ENCODE measurements at places on chromosomes 5 and 9.

DNA sequence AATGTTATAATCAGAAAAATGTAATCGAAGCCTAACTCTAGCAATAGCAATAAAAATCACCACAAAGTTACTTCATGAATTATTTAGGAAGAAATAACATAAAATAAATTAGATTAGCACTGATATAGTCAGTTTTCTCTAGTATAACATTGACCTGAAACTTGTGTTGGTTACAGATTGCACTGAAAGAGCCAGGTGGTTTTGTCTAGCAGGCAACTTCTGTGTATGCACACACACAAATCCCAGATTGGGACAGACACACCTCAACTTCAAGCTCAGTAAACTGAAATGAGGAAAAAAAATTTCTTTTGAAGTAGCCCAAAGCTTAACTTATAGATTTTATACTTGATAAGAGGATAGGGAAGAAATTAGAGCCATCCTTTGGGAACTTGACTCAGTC is 129.3 kb downstream of the EFNA5 start:
- no peak for DNase-seq

DNA sequence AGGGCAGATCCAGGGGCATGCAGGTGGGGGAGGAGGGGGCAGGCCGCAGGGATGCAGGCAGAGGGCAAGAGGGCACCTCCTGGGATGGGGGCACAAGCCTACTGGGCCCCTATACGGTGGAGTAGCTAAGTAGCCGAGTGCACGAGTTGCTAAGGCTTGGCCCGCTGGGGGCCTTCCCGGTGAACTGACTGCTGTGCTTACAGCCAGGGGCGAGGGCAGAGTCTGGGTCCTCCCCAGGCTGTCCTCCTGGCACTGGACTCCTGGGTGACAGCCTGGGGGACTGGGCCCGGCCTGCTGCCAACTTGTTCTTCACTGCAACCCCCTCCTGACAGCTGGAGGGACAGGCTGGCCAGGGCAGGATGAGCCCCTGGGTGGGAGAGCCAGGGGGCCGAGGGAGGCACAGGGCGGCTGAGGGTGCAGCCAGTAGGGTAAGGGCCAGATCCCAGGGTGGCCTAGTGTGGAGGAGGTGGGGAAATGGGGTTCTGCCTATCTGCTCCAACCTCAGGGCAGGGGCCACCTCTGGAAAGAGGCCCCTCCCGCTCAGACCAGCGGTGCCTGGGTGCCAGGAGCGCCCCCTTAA is 1.7 kb upstream of the EGFL7 start:
- DNase-seq: no peak

- no peak for DNase-seq
Observed at GRCh38 chr5:93304456-93305250, 276.4 kb downstream of the NR2F1-AS1 start.

- DNase-seq: no peak
Observed at GRCh38 chr5:132627470-132627869, 30.5 kb upstream of the IL13 start.

GRCh38 chr5:80442742-80443141 is 34.9 kb downstream of the ZFYVE16 start:
- no peak for DNase-seq

DNA sequence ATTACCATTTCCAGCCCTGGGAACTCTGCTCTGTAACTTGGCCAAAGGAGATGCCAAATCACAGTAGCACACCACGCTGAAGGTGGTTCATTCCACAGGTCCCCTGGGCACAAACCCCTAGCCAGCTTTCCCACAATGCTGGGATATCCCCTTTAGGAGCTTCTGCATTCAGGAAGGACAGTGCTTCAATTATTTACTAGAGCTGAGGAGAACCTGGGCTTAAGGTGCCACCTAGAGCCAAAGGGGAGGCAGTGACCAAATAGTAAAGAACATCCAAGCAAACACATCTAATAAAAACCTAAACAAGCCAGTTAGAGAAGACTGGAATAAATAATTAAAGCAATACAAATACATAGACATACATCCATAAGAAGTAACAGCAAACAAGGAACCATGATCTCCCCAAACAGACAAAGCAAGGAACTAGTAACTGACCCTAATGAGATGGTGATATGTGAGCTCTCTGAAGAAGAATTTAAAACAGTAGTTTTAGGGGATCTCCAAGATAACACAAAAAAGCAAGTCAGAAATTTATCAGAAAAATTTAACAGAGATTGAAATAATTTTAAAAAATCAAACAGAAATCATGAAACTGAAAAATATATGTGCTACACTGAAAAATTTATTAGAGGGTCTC is 14.6 kb downstream of the KIF4B start:
- DNase-seq: no peak

DNA sequence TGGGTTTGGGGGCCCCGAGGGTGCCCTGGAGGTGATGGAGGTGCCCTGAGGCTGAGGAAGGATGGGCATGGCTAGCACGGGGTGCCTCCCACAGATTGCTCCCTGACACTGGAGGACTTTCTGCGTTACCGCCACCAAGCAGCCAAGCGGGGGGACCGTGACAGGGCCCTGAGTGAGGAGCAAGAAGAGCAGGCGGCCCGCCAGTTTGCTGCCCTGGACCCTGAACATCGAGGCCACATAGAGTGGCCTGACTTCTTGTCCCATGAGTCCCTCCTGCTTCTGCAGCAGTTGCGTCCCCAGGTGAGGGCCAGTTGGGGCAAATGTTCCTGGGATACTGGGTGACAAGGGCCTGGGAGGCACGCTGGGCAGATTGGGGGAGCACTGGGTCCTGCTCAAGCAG is 13.1 kb upstream of the DNAJB5 start:
- no peak for DNase-seq

DNA sequence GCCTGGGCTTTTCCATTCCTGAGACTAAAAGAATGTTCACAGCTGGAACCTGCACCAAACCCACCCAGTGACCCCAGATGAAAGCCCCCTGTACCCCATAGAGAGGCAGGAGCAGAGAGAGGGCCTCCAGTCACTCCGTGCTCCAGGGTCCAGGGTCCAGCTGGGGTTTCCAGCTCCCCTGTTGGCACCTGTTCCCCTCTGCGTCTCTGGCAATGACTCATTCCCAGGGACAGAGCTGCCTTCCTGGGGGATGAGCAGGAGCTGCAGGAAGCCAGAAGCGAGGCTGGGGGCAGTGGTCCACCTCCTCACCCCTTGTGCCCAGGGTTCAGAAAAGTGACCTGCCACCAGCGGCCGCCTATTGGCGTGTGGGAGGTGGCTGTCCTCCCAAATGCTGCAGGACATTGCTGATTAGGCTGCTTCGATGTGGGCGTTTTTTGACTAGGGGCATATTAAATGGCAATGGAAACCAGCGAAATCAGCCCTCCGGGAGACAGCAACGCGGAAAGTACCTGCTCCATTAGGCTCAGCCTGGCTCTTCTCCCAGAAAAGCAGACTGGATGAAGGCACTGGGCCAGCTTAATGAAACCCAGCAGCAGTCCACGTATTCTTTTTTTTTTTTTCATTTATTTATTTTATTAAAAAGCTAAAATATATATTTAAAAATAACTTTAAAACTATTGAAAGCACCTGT is 97.4 kb downstream of the DAP start:
- no peak for DNase-seq

- DNase-seq: no peak
Observed at GRCh38 chr9:77284616-77285015, 107.3 kb downstream of the VPS13A start.

- no peak for DNase-seq
Observed at GRCh38 chr9:127850286-127850830, 4.1 kb downstream of the ENG start.

GRCh38 chr9:114125476-114126013 is 26.5 kb upstream of the KIF12 start:
- DNase-seq: no peak

GRCh38 chr5:151223447-151224264 is at the start of gene CCDC69:
CCDC69 (minus strand) TSS chr5:151224092; CDS start chr5:151223970, 122 bp downstream.
- DNase-seq: no peak

- no peak for DNase-seq
Observed at GRCh38 chr5:133635051-133635450, 22.7 kb upstream of the FSTL4 start.

DNA sequence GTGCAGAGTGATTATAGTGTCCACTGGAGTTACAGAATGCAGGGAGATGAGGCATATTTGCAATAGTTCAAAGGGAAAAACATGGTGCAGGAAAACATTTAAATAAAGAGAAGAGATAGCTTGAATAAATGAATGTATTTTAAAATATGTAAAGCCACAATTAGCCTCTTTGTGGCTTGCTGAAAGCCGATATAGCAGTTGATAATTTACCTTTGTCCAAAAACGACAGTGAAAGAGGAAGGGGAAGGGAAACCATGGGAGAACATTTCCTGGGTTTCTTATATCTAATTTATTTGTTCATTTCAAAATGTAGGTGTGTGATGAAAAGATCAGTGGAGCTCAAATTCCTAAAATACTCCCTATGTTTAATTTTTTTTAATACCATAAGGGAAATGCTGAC is 156.1 kb downstream of the DENND1A start:
- no peak for DNase-seq

DNA sequence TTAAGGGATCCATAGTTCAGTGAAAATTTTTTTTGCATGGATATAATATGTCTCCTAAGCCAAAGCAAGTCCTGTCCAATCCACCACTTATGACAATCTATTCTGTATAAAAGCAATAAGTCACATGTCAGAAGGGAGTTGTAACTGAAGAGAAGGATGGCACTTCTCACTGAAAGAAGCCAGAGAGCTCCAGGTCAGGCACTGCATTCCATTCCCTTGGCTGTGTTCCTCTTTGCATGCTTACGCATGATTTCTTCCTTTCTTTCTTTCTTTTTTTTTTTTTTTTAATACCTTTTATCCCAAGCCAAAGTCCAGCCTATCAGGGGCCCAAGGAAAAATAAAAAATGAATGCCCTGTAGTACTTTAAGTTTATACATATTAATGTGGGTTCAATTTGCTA is 39.8 kb downstream of the MAMDC2 start:
- DNase-seq: no peak

- DNase-seq: peak; percentile 50
Observed at GRCh38 chr5:174910245-174910737, 185.9 kb downstream of the MSX2 start.

DNA sequence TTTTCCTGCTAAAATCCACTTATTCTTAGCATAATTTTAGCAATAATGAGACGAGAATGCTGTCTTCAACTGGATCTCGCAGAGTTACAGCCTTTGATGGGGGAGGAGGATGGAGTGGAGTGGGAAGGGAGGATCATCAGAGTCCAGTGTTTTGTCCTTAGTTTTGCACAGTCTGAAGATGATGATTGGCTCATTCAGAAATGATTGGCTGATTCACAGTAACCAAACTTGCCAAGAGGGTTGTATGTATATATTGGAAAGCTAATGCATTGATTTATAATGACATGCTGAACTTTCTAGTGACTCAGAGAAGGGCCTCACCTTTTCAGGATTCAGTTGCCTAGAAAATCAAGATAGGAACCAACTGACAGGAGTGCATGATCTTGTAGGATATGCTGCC is 448.0 kb downstream of the CCDC171 start:
- DNase-seq: no peak

DNA sequence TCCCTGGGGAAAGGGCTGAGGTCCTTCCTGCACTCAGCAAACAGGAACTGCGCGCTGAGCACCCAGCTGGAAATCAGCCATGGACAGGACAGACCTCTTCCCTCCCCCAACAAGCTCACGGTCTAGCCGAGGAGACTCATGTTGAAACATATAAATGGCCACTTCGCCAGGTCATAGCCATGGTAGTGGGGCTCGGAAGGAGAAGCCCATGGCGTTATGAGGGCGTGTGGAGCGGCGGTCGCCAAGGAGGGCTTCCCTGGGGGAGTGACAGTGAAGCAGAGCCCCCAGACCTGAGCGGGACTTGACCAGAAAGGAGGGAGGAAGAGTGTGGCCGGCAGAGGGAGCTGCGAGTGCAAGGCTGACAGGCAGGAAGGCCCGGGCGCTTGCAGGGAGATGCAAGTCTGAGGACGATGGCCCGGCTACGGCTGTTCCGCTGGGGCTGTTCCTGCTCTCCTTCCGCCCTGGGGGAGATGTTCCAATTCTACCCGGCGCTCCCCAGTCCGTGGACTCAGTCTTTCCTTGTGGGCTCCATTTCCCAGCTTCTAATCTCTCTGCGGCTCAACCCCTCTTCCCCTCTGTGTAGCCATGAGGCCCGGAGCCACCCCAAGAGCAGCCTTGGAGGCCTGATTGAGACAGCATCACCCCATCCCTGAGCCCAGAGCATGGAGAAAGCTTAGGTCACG is 43.9 kb upstream of the PRRC2B start:
- DNase-seq: peak; percentile 79

DNA sequence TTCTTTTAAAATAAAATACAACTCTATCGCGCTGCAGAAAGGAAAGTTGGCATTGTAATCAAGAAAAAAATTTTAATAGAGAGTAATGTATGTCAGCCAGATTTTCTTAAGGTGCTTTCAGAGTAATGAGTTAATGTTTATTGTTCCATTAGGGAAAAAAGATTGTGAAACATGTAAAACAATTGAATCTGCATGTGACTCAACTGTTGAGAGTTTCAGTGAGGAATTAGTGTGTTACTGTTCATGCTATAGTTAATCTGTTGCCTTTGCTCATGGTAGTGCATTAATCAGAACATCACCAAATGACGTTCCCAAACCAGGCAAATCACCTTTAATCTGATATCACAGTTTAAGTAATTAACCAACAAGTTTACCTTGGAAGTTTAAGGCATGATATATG is 600.5 kb downstream of the NR2F1-AS1 start:
- no peak for DNase-seq

- DNase-seq: no peak
Observed at GRCh38 chr5:106986006-106986405, 684.7 kb downstream of the EFNA5 start.

- DNase-seq: no peak
Observed at GRCh38 chr5:157719245-157719644, 12.0 kb upstream of the THG1L start.

DNA sequence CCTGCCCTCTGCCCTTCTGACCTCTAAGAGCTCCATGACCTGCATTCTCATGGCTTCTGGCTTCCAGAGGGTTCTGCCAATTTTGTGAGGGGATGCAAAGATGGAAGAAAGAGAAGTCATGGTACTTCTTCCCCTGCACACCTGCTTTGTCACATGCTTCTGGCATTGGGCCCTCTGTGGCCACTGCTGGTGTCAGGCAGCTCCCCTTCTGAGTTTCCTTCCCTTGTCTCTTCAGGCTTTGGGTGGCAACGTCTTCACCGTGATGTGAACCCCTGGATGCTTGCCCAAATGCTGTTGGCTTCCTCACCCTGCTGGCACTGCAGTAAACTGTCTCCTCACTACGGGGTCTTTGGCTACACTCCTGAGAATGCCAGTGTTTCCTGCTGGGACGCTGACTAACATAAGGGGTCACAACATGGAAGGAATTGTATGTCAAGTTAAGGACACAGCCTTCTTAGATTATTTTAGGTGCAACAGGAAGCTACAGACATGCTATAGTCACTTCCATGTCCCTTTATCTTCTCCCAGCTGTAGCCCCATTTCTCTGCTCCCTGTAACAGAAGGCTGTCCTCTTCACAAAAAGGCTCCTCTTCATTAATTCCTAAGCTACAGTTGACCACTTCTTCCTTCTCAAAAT is 8.9 kb upstream of the CLINT1 start:
- no peak for DNase-seq

DNA sequence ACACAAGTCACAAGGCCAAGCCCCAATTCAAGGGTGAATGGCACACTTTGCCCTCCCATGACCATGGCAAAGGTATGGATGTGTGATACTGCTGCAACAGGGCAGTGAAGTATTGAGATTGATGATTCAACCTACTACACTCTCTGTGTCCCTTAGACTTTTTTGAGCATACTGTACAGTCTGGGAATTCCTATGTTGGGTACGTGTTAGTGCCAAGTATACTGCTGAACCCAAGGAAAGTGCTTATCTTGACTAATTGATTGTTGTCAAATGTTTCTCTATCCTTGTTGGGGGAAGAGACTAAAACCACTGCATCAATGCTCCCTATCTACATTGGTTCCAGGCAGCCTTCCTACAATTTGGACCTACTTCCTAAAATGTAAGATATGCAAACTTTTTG is 93.7 kb downstream of the NDFIP1 start:
- DNase-seq: no peak
